ENCODE measurements at places on chromosomes 7 and 10. TPM values are rescaled to one million over a fixed set of nuclear protein-coding genes. Genes with fewer than 3 reads are reported as not detected.

The MLXIPL gene
- total RNA-seq = 7.2 TPM

The BTBD16 gene
- total RNA-seq = 0.82 TPM

- H3K27ac ChIP-seq = no peak overlapping the region
- no peaks in the 10 kb centered on the region for H3K36me3 ChIP-seq
- H3K4me1 ChIP-seq = no peaks in the 10 kb centered on the region
- DNase-seq = no peak
- H3K4me3 ChIP-seq = no peak overlapping the region
Measured at GRCh38 chr10:61503051-61503450, 49.9 kb upstream of the TMEM26 start.

- no peak overlapping the region for H3K27ac ChIP-seq
- no peak for DNase-seq
- no peaks in the 10 kb centered on the region for H3K4me1 ChIP-seq
Measured at GRCh38 chr7:22320416-22320815, 36.5 kb downstream of the RAPGEF5 start.

The LRMDA gene
- 1.2 TPM for total RNA-seq

GRCh38 chr10:52213321-52213752, 100.7 kb upstream of the DKK1 start:
- H3K4me1 ChIP-seq = peaks cover 13% of the 10 kb centered on the region
- no peak overlapping the region for H3K4me3 ChIP-seq
- no peaks in the 10 kb centered on the region for H3K36me3 ChIP-seq
- DNase-seq = no peak
- no peaks in the 10 kb centered on the region for H3K27me3 ChIP-seq

The MOGAT3 gene
- total RNA-seq = 0.23 TPM

DNA sequence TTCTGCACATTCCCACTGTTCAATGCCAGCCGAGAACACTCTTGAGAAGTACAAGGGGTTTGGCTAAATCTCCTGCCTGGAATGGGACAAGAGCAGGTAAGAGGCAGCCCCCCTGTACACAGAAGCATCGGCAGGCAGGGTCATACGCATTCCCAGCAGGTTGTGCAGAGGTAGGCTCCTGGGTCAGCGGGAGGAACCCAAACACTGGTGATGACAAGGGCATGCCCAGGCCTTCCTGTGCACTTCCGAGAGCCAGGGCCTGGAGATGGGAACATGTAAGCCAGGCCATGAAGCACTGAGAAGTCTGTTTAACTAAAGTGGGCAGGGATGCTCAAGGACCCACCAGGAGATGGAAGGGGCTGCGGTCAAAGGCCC, 130.3 kb upstream of the CHST15 start:
- H3K27me3 ChIP-seq = no peaks in the 10 kb centered on the region
- H3K27ac ChIP-seq = no peak overlapping the region
- peaks cover 3% of the 10 kb centered on the region for H3K4me1 ChIP-seq
- H3K4me3 ChIP-seq = no peak overlapping the region
- H3K36me3 ChIP-seq = no peaks in the 10 kb centered on the region

DNA sequence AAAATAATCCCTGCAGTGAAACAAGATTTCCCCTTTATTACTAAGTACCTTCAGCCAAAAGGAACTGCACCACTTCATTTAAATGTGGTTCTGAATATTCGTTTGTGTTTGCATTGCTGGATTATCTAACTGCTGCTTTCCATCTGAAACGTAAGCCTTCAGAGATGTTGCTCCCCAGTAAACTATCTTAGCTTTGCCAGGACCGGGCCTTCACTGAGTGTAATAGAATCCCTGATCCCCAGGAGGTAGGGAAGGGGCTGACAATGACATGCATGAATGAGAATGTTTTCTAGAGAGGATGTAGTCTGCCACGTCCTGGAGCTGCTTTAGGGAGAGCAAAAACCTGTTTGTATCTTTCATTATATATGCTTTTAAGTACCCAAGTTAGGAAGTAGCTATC, 19.5 kb upstream of the INSYN2A start:
- DNase-seq = no peak
- H3K4me1 ChIP-seq = no peaks in the 10 kb centered on the region
- no peak overlapping the region for H3K27ac ChIP-seq
- no peaks in the 10 kb centered on the region for H3K27me3 ChIP-seq
- H3K36me3 ChIP-seq = no peaks in the 10 kb centered on the region

- H3K4me1 ChIP-seq = no peaks in the 10 kb centered on the region
- H3K36me3 ChIP-seq = no peaks in the 10 kb centered on the region
- no peaks in the 10 kb centered on the region for H3K27me3 ChIP-seq
- H3K27ac ChIP-seq = no peak overlapping the region
Measured at GRCh38 chr7:140300243-140301136, 97.8 kb downstream of the SLC37A3 start.

- no peaks in the 10 kb centered on the region for H3K36me3 ChIP-seq
- peak overlapping the region; percentile 72 for H3K27ac ChIP-seq
- no peaks in the 10 kb centered on the region for H3K27me3 ChIP-seq
- DNase-seq = no peak
- H3K4me3 ChIP-seq = peak overlapping the region; percentile 99
Measured at GRCh38 chr10:97499561-97500296, 1.0 kb downstream of the UBTD1 start.

DNA sequence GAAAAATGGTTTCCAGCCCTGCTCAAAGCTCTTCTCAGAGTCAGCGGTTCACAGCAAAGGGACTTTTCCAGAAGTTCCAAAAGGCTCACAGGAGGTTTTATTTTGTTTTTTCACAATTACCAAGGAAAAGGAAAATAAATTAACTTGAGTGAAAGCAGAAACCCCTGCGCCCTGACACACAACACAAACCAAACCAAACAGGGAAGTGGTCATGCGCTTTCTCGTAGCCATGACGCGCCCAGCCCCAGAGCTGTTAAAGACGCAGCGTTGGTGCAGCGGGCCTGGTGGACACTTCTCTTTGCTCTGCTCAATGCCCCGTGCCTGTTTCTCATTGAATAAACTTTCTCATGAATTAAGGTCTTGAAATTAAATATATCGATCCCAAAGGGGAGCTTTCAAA, 134.4 kb upstream of the LYZL2 start:
- no peak for DNase-seq
- H3K27me3 ChIP-seq = no peaks in the 10 kb centered on the region
- no peaks in the 10 kb centered on the region for H3K4me1 ChIP-seq
- H3K27ac ChIP-seq = no peak overlapping the region

- H3K36me3 ChIP-seq = no peaks in the 10 kb centered on the region
- peaks cover 15% of the 10 kb centered on the region for H3K4me1 ChIP-seq
- no peaks in the 10 kb centered on the region for H3K27me3 ChIP-seq
- DNase-seq = no peak
- H3K4me3 ChIP-seq = peak overlapping the region; percentile 61
- peak overlapping the region; percentile 72 for H3K27ac ChIP-seq
Measured at GRCh38 chr7:100538348-100538653, 702 bp upstream of the AGFG2 start.

The SYNPO2L gene
- not detected for total RNA-seq

The NPY gene
- not detected for total RNA-seq

The LAMB1 gene
- 204 TPM for total RNA-seq

GRCh38 chr7:74061840-74062539, 21.6 kb upstream of the LIMK1 start:
- peaks cover 10% of the 10 kb centered on the region for H3K4me1 ChIP-seq
- peak; percentile 64 for DNase-seq
- H3K27ac ChIP-seq = peak overlapping the region; percentile 37
- H3K36me3 ChIP-seq = no peaks in the 10 kb centered on the region

DNA sequence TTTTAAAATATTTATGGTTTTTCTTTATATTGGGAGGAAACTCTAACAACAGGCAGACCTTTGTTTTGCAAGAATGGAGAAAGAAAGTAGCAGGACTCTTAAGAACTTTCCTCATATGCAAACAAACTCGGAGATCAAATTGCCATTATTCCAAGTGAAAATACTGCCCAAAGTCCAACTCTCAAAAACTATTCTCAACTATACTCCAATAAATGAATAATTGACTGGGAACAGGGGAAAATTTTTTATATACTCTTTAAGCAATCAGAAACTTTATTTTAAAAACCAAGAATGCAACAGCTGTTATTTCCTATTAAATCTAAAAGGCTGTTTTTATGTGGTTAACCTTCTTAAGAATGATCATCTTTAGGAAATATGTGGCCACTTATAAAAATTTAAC, 101.9 kb downstream of the COL28A1 start:
- peaks cover 4% of the 10 kb centered on the region for H3K27me3 ChIP-seq
- no peaks in the 10 kb centered on the region for H3K36me3 ChIP-seq
- no peaks in the 10 kb centered on the region for H3K4me1 ChIP-seq
- H3K4me3 ChIP-seq = no peak overlapping the region
- DNase-seq = no peak

GRCh38 chr7:135773464-135773863, 24.9 kb upstream of the FAM180A start:
- no peak overlapping the region for H3K27ac ChIP-seq
- no peak overlapping the region for H3K4me3 ChIP-seq
- H3K36me3 ChIP-seq = no peaks in the 10 kb centered on the region
- H3K27me3 ChIP-seq = no peaks in the 10 kb centered on the region

The AKR1E2 gene
- total RNA-seq = 4.7 TPM

GRCh38 chr7:143882020-143882603, 19.9 kb downstream of the TCAF1 start:
- no peak for DNase-seq
- no peak overlapping the region for H3K4me3 ChIP-seq
- H3K4me1 ChIP-seq = no peaks in the 10 kb centered on the region
- H3K27ac ChIP-seq = no peak overlapping the region

GRCh38 chr7:20362574-20363253, 32.0 kb downstream of the ITGB8 start:
- H3K4me3 ChIP-seq = no peak overlapping the region
- H3K27me3 ChIP-seq = no peaks in the 10 kb centered on the region
- no peaks in the 10 kb centered on the region for H3K36me3 ChIP-seq
- H3K27ac ChIP-seq = no peak overlapping the region
- H3K4me1 ChIP-seq = no peaks in the 10 kb centered on the region

- no peaks in the 10 kb centered on the region for H3K27me3 ChIP-seq
- H3K27ac ChIP-seq = no peak overlapping the region
- DNase-seq = no peak
- H3K4me3 ChIP-seq = no peak overlapping the region
- H3K36me3 ChIP-seq = no peaks in the 10 kb centered on the region
Measured at GRCh38 chr10:11242443-11243387, 225.0 kb downstream of the CELF2 start.

The GNAT3 gene
- total RNA-seq = not detected

The FAM180A gene
- not detected for total RNA-seq

The DGKI gene
- total RNA-seq = not detected

The SEMA3C gene
- total RNA-seq = 232 TPM

DNA sequence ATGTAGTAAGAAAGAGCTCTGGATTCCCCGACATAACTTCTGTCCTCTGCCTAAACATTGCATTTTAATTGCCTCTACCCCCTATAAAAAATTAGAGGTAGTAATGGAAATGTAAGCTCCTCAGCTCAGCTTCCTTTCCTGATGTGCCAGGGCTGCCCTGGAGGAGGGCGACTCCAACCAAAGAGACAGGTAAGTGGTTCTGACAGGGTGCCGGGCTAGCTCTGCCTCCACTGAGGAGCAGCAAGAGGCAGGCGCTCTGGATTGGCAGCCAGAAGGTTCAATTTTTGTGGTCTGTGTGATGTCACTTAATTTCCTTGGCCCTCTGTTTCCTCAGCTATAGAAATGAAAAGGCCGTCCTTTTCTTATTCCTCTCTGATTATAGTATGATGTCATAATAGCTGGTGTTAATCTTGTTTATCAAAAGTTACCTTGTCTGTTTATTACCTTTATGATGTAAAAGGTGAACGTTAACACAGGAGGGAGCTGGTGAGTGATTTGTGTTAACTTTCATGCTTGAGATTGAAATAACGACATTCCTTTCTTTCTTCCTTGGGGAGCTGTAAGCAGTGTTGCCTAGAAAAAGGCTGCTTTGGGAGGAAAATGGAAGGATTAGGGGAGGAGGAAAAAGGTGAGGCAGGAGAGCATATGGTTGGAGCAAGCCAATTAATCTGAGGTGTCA, 51.8 kb downstream of the ANLN start:
- DNase-seq = no peak
- H3K4me1 ChIP-seq = no peaks in the 10 kb centered on the region
- H3K27me3 ChIP-seq = no peaks in the 10 kb centered on the region

The PRF1 gene
- not detected for total RNA-seq

The SSC4D gene
- 1.6 TPM for total RNA-seq

The GIGYF1 gene
- total RNA-seq = 52.6 TPM

DNA sequence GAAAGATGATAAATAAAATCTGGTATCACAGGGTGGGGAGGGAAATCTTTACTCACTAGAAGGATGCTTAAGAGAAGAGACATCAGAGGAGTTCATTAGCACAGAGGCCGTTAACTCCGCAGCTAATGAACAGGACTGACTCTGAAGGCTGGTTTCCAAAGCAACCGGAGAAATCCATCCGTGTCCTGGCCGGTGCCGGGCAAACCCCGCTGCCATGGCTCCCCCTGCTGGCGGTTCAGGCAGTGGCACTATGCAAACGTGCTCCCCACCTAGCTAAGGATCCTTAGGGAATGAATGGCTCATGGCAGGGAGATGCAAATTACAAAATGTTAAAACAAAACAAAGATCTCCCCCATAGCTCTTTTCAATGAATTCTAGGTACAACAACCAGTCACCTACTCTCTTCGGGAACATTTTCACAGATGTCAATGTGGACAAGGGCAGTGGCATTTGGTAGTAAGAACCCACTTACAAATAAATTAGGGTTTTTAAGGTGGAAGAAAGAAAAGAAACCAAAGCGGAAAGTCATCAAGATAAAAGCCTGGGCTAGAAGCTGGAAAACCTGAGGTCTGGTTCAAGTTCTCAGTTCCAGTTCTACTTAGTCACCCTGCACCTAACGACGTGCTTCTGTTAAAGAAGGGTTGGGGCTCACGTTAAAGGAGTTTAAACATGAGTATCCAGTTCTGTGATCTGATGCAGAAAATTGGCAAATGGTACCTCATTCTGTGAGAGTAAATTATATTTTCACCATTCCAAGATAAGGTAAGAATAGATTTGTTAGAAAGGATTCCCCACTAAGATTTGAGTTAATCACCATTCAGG, 138.2 kb downstream of the SVIL start:
- DNase-seq = no peak
- H3K27me3 ChIP-seq = no peaks in the 10 kb centered on the region
- H3K4me3 ChIP-seq = no peak overlapping the region
- H3K27ac ChIP-seq = no peak overlapping the region
- H3K36me3 ChIP-seq = no peaks in the 10 kb centered on the region

GRCh38 chr10:73287441-73287840, 35.0 kb upstream of the MRPS16 start:
- no peaks in the 10 kb centered on the region for H3K4me1 ChIP-seq
- no peak overlapping the region for H3K27ac ChIP-seq
- no peak for DNase-seq
- H3K36me3 ChIP-seq = no peaks in the 10 kb centered on the region
- H3K4me3 ChIP-seq = no peak overlapping the region
- no peaks in the 10 kb centered on the region for H3K27me3 ChIP-seq

DNA sequence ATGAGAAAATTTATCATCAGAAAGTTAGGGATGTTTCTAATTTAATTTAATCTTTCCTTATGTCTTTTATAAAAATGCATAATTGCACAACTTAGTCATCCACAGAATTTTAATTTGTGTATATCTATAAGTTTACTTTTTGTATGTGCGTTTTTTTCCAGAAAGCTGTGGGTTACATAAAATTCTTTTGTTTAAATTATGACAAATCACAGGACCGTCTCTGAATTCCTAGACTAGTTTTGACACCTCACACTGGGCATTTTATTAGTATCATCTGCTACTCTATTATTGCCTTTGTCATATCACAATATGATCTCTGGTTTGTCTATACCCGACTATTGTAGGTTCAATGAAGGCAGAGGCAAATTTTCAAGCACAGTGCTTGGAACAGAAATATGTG, 482.4 kb upstream of the SEMA3D start:
- no peak overlapping the region for H3K27ac ChIP-seq
- H3K4me3 ChIP-seq = no peak overlapping the region
- H3K36me3 ChIP-seq = no peaks in the 10 kb centered on the region
- DNase-seq = no peak
- no peaks in the 10 kb centered on the region for H3K27me3 ChIP-seq

The GPRIN2 gene
- 12.9 TPM for total RNA-seq

The LBX1 gene
- 0.15 TPM for total RNA-seq

The SEPTIN14 gene
- not detected for total RNA-seq

The FAM131B gene
- 1.5 TPM for total RNA-seq

All from Panc1 (cell line).